ENCODE measurements at places on chromosomes 1 and 21.
A peak's percentile ranks its signal among the peaks of the same experiment; 100 is the strongest.

- peak; percentile 35 for DNase-seq
Measured at GRCh38 chr1:61400997-61401396, 318.6 kb downstream of the NFIA start.

DNA sequence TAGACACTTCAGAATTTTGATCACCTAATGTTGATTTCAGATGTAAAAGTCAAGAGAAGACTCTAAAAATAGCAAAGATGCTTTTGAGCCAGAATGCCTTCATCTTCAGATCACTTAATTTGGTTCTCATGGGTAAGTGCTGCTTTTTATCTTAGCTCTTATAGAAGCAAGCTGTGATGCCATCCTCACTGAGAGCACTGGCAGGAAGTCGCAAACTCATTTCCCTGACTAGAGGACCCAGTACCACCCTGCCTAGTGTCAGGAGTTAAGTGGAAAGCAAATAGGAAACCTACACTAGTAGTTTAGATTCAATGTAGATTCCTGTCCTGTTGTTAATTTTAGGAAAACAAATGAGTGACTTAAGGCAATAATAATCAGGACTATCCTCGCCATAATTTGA lies 12.1 kb downstream of the IFNAR2 start:
- DNase-seq, result no peak

DNA sequence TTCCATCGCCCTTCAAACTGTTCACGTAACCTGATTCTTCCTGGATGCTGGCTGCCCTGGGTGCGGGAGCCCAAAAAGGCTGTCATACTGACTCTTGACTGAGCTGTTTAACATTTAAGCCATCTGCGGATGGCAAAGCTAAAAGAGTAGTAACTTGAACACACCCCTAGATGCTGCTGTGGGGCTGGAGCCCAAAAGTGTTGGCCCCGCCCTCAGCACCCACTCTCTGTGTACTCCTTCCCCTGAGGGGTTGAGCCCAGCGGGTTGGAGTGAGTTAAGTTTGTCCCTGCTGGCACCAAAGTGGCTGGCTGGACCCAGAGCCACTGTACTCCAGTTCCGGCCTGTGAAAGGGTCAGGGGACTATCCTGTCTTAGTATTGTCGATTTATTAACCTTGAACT lies 640.6 kb downstream of the PTPRU start:
- DNase-seq, result no peak

DNA sequence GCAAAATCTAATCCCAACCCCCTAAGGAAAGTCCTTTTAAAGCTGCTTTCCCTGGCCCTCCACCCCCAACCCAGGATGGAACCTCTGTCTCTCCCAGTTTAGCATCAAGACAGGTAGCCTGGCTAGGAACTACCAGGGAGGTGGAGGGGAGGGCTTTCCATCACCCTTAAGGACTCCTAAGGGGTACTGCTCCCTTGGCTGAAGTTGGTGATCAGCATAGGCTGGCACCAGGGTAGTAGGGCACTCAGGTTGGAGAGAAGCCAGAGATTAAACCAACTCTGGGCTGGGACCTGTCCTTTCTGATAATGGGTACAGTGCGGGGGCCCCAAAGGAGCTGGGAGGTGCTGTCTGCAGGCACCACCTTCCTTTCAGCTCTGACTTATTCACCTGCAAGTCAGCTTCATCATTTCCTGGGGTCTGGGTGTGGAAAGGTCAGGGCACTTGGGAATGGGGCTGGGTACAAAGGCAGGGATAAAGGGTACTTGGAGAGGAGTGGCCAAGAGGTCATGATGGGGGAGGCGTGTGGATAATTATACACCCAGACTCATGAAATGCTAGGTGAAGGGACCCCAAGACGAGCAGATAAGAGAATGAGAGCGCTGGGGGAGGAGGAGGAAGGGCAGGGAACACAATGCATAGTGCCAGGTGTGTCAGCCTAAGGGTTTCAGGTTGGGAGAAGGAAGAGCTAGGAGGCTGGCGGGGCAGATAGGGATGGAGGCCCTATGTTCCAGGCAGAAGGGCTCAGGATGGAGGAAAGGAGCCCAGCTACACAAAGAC lies 1.2 kb downstream of the ARHGEF2 start:
- DNase-seq, result no peak

DNA sequence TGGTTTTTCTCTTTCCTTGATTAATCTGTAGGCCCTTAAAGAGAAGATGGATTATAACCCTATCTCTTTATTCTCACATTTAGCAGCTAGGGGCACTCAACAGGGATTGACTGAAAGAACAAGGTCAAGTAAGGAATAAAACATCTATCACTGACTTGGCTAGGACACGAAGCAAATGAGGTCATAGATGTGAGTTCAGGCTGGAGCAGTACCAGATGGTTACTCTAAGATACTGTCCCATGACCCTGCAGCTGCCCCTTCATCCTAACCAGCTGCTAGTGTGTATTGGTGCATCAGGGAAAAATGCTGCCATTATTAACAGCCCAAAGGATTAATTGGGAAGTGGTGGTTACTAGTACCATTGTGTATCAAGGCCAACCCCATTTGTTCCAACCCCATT lies 221.9 kb downstream of the CTH start:
- DNase-seq, result no peak

GRCh38 chr21:32921632-32922230 lies 104.0 kb upstream of the OLIG2 start:
- no peak for DNase-seq

DNA sequence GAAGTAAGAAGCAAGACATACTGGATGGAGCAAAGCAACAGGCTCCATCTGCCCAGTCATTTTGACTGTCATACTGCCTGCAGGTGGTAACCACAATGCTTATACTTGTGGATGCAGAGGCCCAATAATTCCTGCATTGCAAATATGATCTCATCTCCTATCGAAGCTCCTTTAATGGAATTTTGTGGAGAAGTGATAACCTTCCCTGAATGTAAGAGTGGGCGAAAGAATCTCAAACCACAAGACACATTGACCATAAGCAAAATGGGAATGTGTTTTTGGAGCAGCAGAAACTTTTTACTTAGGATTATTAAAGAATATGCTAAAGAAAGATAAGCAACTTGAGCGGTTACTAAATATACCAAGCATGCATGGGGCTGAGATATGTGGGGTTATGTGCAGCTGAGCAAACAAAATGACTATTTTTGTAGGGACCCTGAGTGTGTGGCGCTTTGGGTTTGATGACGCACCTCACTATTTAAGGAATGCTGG lies 77.4 kb upstream of the BACH1 start:
- no peak for DNase-seq

DNA sequence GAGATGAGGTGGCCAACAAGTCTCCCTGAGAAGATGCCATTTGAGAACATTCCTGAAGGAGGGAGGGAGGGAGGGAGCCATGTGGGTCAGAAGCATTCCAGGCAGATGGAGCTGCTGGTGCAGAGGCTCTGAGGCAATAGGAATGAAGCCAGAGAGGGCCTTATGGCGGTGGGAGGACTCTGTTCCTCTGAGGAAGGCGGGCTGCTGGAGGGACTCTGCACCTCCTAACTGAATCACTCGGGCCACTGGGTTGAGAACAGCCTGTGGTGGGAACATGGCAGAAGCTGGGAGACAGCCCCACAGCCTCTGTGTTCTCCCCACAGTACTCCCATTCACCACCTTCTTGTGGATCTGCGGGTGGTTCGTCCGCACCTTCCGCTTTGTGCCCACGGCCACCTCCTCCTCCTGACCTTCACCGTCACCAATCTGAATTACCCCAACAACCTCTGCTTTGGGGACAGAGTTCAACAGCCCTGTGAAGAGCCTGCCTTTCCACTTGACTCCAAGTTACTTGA lies 2.4 kb upstream of the TMEM125 start:
- DNase-seq, result peak; percentile 23

DNA sequence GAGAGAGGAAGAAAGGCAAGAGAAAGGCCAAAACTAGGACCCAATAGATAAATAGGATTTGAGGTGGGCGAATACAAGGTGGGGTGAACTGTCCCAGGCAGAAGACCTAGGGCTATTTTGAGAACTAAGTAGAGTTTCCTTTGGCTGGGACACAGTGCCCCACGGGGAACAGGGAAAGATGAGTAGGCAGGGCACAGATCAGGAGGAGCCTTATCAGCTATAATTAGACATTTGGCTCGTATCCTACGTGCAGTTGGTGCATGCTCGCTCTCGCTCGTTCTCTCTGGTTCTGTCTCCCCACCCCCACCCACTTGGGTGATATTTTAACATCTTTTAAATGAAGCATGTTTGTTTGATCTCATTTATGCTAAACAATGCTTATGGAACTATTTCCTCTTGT lies 235.0 kb upstream of the JUN start:
- DNase-seq, result no peak

- no peak for DNase-seq
Measured at GRCh38 chr1:59186656-59187055, 110.2 kb upstream of the FGGY start.

DNA sequence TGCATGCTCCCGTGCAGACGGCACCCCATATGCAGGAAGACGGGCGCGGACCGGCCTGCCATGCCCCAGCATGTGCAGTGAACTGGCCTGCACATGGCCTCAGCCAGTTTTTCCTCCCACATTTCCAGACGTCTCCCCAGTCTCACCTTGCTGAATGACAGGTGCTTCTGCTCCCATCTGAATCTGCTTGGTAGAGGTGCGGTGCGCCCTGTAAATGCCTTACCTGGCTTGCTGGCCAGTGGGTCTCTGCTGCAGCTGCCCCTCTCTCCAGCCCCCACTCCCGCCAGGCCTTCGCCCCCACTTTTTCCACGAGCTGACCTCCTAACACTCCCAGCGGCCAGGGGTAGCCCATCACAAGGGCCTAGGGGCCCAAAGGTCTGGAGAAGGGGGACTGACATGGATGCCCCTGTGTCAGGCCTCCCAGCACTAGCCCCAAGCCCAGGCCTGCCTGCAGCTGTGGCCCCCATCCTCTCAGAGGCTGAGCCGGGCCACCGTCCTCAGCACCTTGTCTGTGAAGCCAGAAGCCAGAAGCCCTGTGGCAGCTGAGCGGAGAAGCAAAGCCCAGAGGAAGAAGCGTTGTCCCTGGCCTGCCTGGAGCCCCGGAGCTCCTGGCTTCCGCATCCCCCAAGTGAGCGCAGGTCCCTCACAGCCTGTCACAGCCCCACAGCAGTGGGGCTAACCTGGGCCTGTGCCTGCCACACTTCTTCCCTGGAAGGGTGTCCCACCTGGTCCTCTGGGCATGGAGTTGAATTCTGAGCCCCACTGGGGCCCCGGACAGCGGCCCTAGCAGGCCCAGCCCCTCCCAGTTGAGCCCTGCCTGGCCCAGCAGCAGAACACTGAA lies 3.7 kb upstream of the SLC19A1 start:
- no peak for DNase-seq

- DNase-seq, result no peak
Measured at GRCh38 chr1:221751226-221751887, 9.5 kb upstream of the DUSP10 start.

- no peak for DNase-seq
Measured at GRCh38 chr1:5707566-5708345, 284.5 kb downstream of the NPHP4 start.

DNA sequence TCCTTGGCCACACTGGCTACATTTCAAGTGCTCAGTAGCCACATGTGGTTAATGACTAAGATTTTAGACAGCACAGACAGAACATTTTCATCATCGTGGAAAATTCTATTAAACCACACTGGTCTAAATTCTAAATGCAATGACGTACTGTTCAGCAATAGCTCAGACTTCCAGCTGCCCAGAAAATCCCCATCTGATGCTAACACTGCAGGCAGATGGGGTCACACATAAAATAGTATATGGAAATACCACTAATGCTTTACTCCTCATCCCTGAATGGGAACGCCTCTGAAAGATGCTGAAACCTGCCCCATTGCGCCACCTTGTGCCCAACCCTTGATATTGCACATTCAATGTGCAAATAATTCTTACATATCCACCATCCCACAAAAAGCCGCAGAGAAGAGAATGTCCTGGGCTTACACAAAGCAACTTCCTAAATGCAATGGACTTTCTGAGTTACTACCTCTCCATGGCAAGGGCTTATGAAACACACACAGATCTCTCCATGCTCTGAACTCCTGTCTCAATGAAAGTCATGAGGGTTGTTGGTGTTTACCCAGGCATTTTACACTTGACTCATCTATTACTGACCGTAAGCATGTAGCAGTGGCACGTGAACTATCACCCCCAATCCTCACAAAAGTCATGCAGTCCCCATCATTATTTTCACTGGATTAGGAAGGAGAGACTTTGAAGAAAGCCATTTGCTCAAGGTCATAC lies 20.3 kb upstream of the SLC5A9 start:
- DNase-seq, result peak; percentile 80

GRCh38 chr1:165287329-165287728 lies 69.2 kb downstream of the LMX1A start:
- DNase-seq, result no peak

DNA sequence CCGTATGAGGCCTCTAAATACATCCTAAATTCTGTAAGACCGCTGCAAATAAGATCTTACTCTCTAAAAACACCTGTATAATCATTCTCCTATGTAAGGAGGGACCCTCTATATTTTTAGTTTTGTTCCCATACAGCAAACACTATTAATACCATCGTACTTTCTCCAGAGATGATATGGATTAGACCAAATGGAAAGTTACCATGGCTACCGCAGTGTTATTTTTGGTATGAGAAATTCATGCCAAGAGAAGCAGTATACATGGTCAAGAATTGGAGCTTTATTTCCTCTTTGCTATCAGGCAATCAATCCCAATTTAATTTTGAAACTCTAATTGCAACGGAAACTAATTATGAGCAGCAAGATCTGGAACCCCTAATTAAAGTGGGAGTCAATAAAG lies 70.0 kb downstream of the BCAR3 start:
- no peak for DNase-seq

GRCh38 chr1:8524627-8525157 lies 206.8 kb downstream of the SLC45A1 start:
- DNase-seq, result no peak

DNA sequence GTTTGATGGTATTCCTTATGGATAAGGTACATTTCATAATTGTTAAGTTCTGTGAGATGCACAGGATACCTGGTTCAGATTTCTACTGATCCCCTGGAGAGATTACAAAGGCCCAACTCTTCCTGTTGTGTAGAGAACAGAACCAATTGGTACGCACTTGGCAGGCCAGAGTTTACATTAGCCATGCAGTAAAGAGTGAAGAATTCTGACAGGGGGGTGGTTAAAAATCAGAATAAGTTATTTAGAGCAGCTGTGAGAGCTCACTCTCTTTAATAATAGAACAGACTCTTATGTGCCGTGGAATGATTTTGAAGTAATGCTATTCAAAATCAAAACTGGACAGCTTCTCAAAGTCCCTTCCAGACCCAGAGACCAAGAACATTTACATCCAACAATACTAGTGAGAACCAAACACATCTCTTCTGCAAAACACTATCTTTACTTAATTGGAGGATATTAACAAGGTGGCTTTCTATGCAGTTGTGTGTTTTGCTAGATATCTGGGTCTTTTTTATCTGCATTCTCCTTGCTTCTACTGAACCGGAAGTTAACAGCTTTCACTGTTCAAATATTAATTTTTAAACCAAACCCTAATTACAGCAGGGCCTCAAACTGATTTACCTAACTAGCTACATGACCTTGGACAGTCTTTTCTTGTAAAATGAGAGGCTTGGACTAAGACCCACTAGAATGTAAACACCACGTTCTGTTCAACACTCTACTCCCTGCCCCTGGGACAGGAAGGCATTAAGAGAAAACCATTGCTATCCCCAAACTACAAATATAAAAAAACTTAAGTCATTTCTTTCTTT lies 4.0 kb downstream of the USP24 start:
- no peak for DNase-seq

- no peak for DNase-seq
Measured at GRCh38 chr1:88802950-88803349, 88.4 kb downstream of the GTF2B start.

- DNase-seq, result no peak
Measured at GRCh38 chr1:162901243-162901642, 40.3 kb upstream of the CCDC190 start.

- DNase-seq, result no peak
Measured at GRCh38 chr1:237891979-237892378, 1.3 kb upstream of the ZP4 start.

GRCh38 chr1:237671262-237671661 lies 219.5 kb downstream of the ZP4 start:
- no peak for DNase-seq
